ENCODE measurements at places on chromosomes 3 and 15.

GRCh38 chr3:76131396-76132153, 346.2 kb upstream of the ZNF717 start:
- DNase-seq: no peak

GRCh38 chr3:129023909-129024308, 22.8 kb downstream of the EFCC1 start:
- peak; percentile 22 for DNase-seq

- DNase-seq: no peak
Measured at GRCh38 chr15:44147636-44148035, 47.4 kb downstream of the FRMD5 start.

DNA sequence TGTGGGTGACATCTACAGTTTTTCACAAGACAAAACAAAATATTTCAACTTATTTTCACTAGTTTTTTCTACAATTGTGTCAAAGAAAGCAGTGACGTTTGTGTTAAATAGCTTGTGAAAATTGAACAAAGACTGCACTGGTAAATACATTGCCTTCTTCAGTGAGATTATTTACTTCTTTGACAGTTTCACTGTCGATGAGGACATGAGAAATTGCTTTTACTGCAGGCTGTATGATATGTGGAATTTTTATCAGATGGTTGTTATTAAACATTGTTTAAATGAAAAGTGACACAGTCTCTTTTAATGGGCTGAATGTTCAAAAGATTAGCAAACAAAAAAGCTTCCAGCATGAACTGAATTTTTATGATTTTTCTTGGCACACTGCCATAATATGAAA, 773.9 kb upstream of the CADM2 start:
- no peak for DNase-seq
